ENCODE measurements at places on chromosomes 1 and 21.

DNA sequence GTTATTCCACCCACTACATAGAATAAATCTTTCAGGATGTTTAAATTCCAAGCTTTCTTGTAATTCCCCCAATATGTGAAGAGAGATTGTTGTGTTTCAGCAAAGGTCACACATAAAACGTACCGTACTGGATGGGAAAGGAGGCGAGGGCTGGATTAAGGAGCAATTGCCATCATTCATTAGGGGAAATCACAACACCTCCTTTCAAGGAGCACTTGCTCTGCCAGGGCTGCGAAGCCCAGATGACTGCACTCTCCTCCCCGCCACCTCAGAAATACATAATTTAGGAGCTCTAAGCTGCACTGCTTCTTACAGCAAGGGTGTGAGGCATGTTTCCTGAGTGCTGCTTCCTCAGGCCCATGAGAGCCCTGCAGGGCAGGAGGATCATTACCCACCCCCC lies 29.6 kb downstream of the MATN1 start:
- no peak for DNase-seq

GRCh38 chr1:29426701-29427279 lies 190.5 kb downstream of the PTPRU start:
- peak; percentile 23 for DNase-seq

GRCh38 chr1:229980009-229980408 lies 87.0 kb upstream of the GALNT2 start:
- peak; percentile 76 for DNase-seq

GRCh38 chr21:14486869-14487268 lies 59.2 kb downstream of the SAMSN1 start:
- no peak for DNase-seq

GRCh38 chr1:246081856-246082668 lies 425.0 kb downstream of the SMYD3 start:
- no peak for DNase-seq

GRCh38 chr1:115768549-115768948 lies at the start of gene CASQ2:
Gene CASQ2 (minus strand): TSS chr1:115768714. CDS start chr1:115768541, 173 bp downstream.
- DNase-seq = no peak

DNA sequence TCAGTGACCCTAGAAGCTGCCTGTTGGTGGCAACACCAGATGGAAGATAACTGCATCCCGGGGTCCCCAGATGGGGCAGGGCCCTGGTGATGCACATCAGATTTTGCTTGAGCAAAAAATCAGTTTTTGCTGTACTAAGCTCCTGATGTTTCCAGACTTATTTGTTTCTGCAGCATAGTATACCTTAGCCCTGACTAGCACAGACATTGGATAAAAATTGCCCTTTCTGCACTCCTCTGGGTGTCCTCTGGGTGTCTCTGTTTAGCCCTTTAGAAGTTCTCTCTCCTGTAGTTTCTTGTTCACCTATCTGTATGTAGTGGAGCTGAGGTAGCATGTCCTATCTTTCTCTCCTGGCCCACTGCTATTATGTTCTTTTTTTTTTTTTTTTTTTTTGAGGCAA lies 30.3 kb upstream of the PLA2G2C start:
- DNase-seq = peak; percentile 22

- peak; percentile 58 for DNase-seq
Observed at GRCh38 chr1:67367370-67368045, 59.8 kb downstream of the IL12RB2 start.

DNA sequence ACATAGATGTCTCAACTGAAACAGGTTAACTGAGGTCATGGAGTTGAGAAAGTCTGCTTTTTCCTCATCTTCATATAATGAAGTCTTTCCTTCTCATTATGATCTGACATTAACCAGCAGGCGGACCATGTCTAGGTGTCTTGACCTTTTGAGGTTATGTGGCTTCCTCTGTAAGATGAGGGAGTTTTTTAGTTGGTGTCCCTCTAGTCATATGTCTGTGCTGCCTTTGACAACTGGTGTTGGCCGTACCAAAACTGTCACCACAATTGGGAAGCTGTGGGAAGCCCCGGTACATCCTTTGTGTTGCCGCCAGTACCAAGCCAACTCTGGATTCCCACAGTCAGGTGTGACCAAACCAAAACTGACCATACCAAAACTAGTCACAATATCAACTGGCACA lies 105.1 kb downstream of the PBX1 start:
- DNase-seq = no peak

GRCh38 chr1:112546076-112546475 lies 37.3 kb downstream of the WNT2B start:
- peak; percentile 62 for DNase-seq

DNA sequence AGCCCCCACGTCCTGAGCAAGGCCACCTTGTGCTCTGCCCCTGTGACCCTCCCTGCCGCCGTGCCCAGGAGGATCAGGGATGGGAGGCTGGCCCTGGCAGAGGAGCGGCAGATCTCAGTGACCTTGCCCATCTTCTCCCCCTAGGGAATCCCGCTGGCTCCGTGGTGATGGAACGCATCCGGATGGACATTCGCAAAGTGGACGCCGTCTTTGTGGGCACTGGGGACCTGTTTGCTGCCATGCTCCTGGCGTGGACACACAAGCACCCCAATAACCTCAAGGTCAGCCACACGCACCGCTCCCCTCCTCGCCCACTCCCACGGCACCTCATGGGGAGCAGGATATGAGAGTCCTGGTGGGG lies 22.7 kb downstream of the CSTB start:
- no peak for DNase-seq

DNA sequence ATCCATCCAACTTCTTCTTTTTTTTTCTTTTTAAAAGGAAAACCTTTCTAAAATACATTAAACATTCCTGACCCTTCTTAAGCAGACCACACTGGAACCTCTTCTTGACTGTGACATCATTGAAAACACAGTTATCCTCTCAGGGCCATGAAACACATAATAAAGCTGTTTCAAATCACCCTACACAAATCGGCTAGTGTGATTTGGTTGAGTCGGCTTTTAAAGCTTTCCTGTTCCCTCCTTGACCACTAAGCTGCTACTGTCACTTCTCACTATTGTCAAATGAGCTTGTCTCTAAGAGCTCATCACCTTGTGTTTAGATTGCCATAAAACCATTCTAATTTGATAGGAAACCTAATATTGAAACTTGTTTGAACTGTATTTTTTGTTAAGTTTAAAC lies 5.9 kb downstream of the USP24 start:
- no peak for DNase-seq

GRCh38 chr1:111176678-111177077 lies 23.8 kb downstream of the DENND2D start:
- no peak for DNase-seq

DNA sequence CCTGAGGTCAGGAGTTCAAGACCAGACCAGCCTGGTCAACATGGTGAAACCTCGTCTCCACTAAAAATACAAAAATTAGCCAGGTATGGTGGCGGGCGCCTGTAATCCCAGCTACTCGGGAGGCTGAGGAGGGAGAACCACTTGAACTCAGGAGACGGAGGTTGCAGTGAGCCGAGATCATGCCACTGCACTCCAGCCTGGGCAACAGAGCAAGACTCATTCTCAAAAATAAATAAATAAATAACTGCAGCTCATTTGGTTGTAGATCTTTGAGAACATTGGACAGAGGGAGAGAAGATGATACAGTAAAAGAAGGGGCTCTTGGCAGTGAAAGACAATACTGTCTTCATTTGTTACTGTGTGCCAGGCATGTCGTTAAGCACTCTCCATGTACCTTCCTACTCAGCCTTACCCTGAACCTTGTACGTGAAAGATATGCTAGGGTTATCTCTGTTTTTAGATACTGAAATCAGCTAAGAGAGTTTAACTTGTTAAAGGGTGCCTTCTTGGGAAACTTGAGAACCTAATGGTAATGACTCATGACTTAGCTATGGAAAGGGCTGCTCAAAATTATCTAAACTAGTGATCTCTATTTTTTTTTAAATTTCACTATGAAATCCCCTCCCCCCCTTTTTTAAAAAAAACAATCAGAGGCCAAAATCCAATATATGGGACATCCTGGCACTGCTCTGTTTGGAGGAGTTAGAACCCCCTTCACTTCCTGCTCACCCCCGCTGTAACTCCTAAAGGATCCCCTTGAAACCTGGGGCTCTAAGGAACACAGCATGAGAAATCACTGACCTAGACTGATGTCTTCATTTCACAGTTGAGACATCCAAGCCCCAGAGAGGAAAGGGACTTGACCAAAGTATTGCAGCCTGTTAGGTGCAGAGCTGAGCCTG lies 6.8 kb upstream of the KPNA6 start:
- peak; percentile 73 for DNase-seq

- no peak for DNase-seq
Observed at GRCh38 chr1:153553096-153553495, 4.0 kb upstream of the S100A3 start.

DNA sequence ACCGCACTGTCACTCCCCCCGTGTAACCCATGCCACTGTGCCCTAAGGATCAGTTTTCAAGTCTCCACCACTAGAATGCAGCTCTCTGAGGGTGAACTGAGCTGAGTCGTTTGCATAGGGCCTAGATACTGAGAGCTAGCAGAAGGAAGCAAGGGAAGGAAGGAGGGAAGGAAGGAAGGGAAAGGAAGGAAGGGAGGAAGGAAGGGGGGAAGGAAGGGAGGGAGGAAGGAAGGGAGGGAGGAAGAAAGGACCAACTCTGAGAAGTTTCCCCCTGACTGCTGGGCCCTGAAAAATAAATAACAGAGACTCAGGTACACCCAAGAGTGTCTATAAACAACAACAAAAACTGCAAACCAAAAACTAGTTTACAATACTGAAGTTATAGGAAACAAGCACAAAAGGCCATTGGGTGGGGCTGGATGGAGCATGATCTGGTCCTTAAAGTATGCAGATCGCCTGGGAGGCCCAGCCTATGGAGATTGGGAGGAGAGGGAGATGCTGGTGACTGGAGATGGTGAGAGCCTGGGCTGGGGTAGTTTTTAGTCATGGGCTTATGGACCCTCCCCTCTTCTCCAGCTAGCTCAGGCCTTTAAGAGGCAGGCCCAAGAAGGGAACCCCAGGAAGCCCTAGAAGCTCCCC lies 1.7 kb upstream of the MRPS15 start:
- no peak for DNase-seq

GRCh38 chr21:32021319-32021994 lies 148.6 kb downstream of the HUNK start:
- DNase-seq = no peak

GRCh38 chr1:206037581-206037980 lies 13.9 kb upstream of the CTSE start:
- no peak for DNase-seq

- no peak for DNase-seq
Observed at GRCh38 chr21:41864311-41865001, 14.7 kb downstream of the PRDM15 start.

DNA sequence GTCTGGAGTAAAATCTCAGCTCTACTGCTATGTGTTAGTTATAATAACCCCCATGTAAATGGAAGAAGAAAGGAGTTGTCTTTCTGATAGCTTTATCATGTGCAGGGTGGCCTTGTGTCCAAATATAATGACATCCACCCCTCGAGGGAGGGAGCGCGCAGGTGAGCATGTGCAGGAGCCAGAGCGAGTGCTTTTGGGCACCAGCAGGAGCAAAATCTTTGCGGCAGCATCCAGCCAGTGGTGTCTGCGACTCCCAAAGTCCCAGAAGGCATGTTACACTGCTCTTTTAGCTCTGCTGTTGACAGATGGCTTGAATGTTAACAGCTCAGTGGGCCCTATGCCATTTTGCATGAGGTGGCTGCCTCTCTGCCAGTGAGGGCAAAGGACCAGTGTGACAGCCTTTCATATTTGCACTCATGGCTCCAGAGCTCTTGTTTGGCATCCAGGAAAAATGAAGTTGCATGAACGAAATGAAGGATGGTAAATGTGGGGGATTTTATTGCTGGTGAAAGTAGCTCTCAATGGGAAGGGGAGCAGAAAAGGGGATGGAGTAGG lies 146.7 kb downstream of the HMCN1 start:
- DNase-seq = no peak

GRCh38 chr21:26717146-26717739 lies 128.0 kb downstream of the ADAMTS1 start:
- peak; percentile 18 for DNase-seq

GRCh38 chr1:201778279-201779065 lies 50.5 kb upstream of the IPO9 start:
- DNase-seq = no peak

DNA sequence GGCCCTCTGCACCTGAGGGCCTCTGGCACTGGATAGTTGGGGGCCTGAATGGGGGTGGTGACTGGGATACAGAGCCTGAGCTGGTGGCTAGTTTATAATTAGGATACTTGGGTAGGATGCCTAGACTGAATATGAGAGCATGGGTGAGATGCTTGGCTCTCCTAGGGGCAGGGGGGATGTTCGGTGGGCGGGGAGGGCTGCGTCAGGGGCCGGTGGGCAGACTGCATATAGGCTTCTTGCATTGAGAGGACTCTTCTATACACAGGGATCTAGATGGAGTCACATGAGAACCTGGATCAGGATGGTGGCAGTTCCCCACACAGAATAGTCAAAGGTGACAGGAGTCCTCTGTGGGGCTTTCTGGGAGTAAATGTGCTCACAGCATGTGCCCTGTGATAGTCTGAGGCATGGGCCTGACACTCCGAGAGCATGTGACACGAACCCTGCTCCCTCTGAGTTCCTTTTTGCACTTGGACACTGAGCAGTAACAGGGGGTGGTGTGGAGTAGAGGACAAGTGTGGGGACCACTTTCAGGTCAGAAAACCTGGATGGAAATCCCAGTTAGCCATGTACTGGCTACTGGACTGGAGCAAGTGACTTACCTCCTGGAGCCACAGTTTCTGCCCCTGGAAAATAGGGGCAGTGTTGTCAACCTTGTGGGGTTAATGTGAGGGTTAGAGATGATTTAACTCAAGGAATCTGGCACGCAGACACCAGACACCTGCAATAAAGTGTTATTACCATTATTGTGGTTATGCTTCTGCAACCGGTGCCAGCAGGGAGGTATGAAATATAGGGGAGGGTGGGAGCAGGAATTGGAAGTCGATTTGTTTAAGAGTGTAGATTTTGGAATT lies 2.2 kb downstream of the MAP7D1 start:
- DNase-seq = no peak
